Stimulated activated CD4-positive, alpha-beta T cell treated with anti-CD3 and anti-CD28 coated beads, Interleukin-1b, Interleukin-23, amount 100 ng/mL, for 24 hours (primary cell): ENCODE measurements at places on chromosomes 16 and 17.
A peak's percentile ranks its signal among the peaks of the same experiment; 100 is the strongest.

- DNase-seq = no peak
Observed at GRCh38 chr17:3596804-3597464, 12.3 kb downstream of the TRPV1 start.

DNA sequence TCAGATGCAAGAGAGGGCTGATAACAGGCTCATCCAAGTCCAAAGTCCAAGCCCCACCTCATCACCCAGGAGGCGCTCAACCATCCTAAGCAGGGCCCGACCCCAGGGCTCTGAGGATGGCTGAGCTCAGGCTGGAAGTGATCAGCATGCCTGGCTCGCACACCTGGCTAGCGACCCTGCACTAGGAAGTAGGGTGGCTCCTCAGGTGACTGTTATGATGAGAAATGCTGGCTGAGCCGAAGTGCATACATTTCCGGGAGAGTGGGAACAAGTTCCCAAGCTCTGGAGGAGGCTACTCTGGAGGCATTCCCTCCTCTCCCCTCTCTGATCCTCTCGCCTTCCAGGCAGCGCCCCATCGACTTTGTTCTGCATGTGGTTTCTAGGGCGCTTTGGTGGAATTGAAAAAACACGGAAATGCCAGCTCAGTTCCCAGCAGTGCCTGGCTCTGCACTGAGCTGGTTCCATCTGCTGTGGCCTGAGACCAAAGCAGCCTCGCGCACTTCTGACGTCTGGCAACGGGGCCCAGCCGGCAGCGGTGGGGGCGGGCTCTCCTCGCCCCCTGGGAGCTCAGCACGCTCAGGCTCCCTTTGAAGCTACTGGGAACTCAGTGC lies 130.3 kb downstream of the IRF8 start:
- DNase-seq = no peak

- no peak for DNase-seq
Observed at GRCh38 chr17:45675012-45675411, 109.1 kb upstream of the CRHR1 start.

DNA sequence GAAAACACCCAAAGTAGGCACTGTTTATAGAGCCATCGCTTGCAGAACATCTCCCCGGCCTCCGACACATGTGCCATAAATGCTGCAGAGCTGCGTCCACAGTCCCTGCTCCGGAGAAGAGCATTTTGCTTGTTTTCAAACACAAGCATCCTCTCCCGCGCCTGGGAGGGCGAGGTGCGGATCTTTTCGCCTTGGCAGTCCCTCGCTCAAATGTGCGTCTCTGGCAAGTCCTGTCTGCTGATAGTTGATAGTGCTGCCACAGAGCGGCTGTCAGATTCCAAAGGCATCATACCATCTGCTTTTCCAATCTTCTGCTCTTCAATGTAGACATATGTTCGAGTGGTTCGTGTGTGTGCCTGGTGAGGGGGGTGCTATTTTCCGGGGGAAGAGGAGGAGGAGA lies 603.7 kb downstream of the MAF start:
- no peak for DNase-seq

DNA sequence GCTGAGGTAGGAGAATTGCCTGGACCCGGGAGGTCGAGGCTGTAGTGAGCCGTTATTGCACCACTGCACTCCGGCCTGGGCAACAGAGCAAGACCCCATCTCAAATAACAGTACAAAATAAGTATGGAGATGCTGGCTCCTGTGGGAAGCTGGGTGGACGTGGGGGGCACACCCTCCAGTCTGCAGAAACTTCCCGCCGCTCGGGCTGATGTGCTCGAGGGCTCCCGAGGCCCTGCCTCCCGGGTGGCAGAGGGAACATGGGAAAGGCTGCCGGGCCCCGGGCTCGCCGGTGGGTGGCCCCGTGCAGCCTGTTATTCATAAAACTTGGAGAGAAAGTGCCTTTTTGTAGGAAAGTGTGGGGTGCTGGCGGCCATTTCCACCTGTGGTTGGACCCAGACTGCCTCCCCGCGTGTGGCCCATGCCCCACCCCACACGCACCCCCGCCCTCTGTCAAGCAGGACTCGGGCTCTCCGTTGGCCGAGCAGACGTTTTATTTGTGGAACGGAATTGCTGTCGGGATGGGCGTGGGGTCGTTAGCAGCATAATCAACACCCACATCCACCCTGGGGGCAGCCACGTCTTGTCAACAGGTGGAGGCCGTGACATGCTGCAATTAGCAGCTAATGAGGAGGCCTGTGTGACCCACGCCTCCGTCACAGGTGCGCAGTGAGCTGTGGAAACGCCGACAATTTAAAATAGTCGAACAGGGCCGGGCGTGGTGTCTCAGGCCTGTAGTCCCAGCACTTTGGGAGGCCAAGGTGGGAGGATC lies 7.4 kb upstream of the CIAO3 start:
- no peak for DNase-seq

GRCh38 chr16:12811441-12812383 lies 8.0 kb upstream of the CPPED1 start:
- no peak for DNase-seq

DNA sequence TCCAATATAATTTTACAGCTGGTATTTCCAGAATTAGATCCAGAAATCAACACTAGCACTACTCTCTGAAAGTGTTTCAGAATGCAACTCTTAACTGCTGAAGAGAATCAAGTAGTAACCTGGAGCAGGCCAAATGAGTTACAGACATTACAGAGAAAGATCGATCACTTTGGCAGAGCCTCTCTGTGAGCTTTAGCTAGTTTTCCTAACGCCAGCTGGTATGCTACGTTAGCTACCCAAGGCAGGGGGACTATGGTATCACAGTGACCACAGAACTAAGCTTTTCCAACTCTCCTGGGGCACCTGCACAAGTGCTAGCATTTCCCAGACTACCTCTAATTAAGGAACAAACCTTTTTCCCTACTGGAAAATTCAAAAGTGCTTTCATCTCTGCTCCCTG lies 30.4 kb downstream of the TRAF4 start:
- DNase-seq = no peak

GRCh38 chr17:29649359-29649758 lies 26.6 kb upstream of the CORO6 start:
- DNase-seq = no peak

DNA sequence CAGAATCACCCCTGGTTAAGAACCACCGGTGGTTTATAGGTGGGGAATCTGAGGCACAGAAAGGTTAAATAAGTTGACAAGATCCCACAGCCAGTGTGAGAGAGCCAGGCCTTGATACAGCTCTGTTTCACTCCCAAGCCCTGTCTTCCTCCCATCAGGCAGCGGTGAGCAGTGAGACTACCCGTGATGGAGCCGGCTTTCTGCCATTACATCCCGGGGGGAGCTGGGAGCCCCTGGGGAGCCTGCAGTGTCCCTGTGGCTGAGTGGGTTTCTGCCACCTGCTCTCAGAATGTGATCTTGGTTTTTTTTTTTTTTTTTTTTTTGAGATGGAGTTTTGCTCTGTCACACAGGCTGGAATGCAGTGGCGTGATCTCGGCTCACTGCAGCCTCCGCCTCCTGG lies 66.4 kb downstream of the ABCC1 start:
- DNase-seq = no peak

GRCh38 chr17:1229900-1230501 lies 40.2 kb upstream of the BHLHA9 start:
- no peak for DNase-seq

- no peak for DNase-seq
Observed at GRCh38 chr16:85999778-86000177, 100.8 kb downstream of the IRF8 start.

- no peak for DNase-seq
Observed at GRCh38 chr17:45413498-45413923, 19.2 kb downstream of the ARHGAP27 start.

DNA sequence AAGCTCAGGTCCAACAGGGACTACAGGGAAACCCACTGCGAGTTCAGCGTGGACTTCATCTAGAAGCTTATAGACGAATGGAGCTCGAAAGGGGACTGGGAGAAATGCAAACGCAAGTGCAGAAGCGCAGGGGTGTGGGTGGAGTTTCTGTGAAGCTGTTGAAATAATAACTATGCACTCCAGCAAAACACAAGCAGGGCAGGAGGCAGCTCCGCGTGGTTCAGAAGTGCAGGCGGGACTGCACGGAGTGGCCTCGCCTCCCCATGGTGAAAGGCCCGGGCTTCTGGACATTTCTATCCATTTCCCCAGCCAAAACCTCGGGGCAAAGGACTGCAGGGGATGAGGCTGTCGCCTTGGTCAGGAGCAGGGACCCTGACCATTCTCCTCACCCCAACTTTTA lies 74.5 kb downstream of the ZNF423 start:
- DNase-seq = no peak

DNA sequence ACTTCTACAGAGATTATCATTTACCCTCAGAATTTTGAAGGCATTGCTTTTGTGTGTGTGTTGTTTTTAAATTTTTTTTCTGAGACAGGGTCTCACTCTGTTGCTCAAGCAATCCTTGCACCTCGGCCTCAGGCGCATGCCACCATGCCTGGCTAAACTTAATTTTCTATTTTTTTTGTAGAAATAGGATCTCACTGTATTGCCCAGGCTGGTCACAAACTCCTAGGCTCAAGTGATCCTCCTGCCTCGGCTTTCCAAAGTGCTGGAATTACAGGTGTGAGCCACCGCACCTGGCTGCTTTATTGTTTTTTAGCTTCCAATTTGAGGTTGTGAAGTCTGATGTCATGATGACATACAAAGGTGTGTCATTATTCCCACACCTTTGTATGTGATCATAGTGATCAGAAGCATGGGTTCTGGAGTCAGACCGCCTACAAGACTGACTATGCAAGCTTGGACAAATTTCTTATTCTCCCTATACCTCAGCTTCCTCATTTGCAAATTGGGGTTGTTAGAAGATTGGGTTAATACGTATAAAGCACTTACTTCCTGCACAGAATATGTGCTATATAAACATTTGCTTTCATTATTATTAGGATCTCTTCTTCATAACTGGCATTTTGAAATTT lies 5.8 kb downstream of the SEPHS2 start:
- no peak for DNase-seq

DNA sequence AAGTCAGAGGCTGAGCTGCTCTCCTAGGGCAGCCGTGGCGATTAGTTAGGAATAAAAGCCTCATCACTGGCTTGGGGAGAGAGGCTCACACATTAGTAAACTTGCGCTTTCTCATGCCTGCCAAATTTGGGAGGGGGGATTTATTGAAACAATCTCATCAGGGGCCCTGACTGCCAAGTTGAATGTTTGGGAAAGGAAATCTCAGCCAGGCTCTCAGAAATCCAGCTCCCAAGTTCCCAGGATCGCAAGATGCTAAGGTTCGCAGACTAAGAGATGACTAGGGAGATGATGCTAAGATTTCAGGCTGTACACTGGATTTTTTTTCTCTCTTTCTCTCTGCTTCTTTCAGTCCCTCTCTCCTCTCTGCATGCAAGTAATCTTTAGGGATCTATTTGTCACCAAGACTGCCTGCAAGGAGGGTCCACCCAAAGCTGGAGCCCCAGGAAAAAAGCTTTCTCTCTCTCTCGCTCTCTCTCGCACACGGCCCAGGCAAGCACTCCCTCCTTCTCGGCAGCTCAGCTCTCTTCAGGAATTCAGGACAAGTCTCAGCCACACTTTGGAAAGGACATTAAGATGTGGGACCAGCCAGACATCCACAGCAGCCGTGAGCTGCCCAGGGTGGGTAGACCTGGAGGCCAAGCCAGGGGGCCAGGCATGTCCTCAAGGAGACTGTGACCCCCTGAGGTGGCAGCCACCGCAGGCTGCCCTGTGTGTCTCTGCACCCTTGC lies 1.4 kb downstream of the GPR139 start:
- no peak for DNase-seq

DNA sequence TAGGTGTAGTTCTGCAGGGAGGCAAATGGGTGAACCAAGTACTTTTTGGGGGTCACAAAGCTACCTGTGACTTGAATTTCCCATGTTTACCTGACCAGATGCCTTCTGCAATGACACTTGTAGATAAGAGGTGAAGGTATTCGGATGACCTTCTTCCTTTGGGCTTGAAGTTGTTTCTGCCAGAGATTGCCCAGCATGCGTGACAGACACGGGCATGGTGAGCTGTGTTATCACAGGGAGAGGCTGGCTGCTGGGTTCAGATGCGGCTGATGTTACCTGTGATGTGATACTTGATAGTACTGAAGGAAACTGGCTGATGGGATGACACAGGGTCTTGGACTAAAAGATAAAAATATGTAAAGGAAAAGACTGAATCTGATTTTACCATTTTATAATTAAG lies 14.1 kb downstream of the PKD1L3 start:
- no peak for DNase-seq

DNA sequence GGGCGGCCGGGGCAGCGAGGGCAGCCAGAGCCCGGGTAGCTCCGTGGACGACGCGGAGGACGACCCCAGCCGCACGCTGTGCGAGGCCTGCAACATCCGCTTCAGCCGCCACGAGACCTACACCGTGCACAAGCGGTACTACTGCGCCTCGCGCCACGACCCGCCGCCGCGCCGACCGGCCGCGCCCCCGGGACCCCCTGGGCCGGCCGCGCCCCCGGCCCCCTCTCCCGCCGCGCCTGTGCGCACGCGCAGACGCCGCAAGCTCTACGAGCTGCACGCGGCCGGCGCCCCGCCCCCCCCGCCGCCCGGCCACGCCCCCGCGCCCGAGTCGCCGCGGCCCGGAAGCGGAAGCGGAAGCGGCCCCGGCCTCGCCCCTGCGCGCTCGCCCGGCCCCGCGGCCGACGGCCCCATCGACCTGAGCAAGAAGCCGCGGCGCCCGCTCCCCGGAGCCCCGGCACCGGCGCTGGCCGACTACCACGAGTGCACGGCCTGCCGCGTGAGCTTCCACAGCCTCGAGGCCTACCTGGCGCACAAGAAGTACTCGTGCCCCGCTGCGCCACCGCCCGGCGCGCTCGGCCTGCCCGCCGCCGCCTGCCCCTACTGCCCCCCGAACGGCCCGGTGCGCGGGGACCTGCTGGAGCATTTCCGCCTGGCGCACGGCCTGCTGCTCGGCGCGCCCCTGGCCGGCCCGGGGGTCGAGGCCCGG lies 36.1 kb upstream of the ZC3H18 start:
- peak; percentile 40 for DNase-seq

- no peak for DNase-seq
Observed at GRCh38 chr16:57892447-57893096, 78.4 kb downstream of the CNGB1 start.

DNA sequence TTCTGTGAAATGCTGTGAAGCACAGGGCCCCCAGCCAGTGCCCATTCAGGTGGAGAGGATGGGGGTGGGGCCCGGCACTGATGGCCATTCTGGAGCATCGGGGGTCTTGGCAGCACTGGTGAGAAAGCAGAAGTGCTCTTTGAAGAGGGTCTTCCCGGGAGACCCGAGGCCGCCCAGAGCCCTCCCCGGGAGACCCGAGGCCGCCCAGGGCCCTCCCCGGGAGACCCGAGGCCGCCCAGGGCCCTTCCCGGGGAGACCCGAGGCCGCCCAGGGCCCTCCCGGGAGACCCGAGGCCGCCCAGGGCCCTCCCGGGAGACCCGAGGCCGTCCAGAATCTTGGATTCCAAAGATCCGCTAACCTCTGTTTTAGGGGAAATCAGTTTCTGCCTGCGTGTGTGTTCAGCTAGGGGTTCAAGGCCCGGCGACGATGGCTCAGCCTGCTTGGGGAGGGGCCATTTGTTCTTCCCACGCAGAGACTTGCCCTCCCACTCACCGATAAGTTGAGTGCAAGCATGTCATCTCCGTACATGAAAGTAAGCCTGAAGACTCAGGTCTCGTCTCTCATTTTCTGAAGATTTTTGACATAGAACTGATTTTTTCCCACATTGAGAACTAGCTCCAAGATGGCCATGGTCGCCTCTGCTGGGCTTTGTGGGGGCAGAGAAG lies 35.2 kb upstream of the CAPN15 start:
- no peak for DNase-seq
